AG08396 (cell line): ENCODE measurements at places on chromosomes 5 and 9.

DNA sequence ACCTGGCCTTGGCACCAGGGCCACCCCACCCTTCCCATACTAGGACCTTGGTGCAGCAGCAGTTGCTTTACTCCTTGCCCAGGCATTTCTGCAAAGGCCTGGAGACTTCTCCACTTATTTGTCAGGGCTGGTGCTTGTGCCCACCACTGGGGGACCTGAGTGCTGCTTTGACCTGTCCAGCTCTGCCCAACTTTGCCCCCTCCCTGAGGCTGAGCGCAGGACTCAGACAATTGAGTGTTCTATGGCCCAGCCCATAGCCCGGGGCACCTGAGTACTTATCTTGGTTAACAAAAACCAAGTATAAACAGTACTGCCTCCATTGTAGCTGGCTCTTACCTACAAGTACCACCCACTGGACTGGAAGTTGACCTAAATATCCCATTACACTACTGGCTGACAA lies 406.1 kb upstream of the CHD1 start:
- no peak for DNase-seq

- DNase-seq: no peak
These were observed 42.7 kb downstream of the ST8SIA4 start for GRCh38 chr5:100860407-100860806.

DNA sequence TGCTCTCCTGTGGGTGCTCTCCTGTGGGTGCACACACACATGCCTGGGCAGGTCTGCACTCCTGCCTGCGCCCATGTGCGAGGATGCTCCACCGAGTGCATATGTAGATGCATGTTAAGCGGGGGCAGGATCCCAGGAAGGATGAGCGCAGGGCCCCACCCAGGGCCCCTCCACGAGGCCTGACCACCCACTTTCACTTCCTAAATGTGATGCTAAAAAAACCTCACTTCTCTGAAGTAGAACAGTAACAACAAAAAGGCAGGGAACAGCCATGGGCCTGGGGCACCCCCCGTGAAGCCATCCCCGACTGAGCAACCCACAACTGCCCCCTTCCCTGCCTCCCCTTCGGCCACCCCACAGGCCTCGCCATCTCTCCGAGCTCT lies 48.2 kb upstream of the SARDH start:
- no peak for DNase-seq

- no peak for DNase-seq
These were observed 676.2 kb downstream of the MAT2B start for GRCh38 chr5:164181604-164182003.

- DNase-seq: no peak
These were observed 136.0 kb upstream of the OSMR start for GRCh38 chr5:38709678-38710306.

- peak; percentile 79 for DNase-seq
These were observed 177.0 kb downstream of the FGF18 start for GRCh38 chr5:171596391-171596878.

GRCh38 chr9:109440117-109440515 lies 58.0 kb downstream of the PTPN3 start:
- DNase-seq: no peak

GRCh38 chr5:4758550-4758949 lies 381.6 kb upstream of the ADAMTS16 start:
- DNase-seq: no peak

- no peak for DNase-seq
These were observed 35.1 kb downstream of the CTNNAL1 start for GRCh38 chr9:108978205-108978604.

GRCh38 chr5:138635265-138635664 lies 60.1 kb upstream of the HSPA9 start:
- no peak for DNase-seq

- DNase-seq: no peak
These were observed 13.1 kb upstream of the LHFPL2 start for GRCh38 chr5:78661691-78662090.

- DNase-seq: no peak
These were observed 68.1 kb downstream of the SPOCK1 start for GRCh38 chr5:137431051-137431450.

DNA sequence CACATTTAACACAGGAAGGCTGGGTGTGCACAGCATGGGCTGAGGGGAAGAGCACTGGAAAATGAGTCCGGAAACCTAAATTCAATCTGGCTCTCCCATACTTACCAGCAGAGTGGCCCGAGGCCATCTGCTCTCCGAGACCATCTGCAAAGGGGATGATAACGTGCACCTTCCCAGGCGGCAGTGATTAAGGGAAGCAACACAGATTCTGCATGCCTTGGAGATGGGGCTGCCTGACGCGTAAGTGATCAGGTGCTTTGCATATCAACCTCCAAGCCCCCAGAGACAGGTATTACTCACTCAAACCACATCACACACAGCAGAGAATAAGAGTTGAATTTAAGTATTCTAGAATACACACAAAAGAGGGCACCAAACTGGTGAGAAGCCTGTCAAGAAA lies 9.1 kb downstream of the EPB41L4B start:
- DNase-seq: no peak

GRCh38 chr9:14992081-14992480 lies 81.9 kb upstream of the FREM1 start:
- no peak for DNase-seq

DNA sequence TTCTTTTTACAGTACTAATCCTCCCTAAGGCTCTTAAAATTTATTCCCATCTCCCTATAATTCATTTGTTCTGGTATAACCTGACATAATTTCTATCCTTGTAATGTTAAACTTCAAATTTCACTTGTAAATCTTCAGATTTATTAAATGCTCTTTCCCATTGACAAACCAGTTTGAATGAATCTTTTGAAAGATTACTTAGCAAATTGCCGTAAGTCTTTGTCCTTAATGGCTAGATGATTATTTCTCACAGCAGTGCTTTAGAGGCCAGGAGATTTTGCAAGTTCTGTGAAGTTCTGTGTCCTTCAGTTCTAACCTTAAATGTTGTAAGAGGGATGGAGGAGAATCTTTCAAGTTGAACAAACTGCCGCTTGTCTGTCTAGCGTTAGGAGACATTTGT lies 4.2 kb downstream of the SLC44A1 start:
- DNase-seq: no peak

DNA sequence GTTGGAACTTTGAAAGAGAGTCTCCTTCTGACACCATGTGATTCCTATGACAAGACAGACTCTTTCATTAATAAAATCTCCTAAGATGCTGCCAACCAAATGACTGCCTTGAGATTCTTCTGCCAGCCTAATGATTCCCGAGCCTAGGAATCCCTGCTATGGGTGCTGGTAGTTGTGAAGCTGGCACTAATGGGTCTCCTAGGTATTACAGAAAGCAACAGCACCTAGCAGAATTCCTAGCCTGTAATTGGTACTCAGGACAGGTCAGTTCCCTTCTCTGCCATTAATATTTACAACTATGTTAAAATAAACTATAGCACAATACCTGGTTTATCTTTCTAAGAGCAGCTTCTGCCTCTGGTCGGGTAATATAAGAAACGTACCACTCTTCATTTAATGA lies 19.3 kb downstream of the C5orf58 start:
- DNase-seq: no peak

DNA sequence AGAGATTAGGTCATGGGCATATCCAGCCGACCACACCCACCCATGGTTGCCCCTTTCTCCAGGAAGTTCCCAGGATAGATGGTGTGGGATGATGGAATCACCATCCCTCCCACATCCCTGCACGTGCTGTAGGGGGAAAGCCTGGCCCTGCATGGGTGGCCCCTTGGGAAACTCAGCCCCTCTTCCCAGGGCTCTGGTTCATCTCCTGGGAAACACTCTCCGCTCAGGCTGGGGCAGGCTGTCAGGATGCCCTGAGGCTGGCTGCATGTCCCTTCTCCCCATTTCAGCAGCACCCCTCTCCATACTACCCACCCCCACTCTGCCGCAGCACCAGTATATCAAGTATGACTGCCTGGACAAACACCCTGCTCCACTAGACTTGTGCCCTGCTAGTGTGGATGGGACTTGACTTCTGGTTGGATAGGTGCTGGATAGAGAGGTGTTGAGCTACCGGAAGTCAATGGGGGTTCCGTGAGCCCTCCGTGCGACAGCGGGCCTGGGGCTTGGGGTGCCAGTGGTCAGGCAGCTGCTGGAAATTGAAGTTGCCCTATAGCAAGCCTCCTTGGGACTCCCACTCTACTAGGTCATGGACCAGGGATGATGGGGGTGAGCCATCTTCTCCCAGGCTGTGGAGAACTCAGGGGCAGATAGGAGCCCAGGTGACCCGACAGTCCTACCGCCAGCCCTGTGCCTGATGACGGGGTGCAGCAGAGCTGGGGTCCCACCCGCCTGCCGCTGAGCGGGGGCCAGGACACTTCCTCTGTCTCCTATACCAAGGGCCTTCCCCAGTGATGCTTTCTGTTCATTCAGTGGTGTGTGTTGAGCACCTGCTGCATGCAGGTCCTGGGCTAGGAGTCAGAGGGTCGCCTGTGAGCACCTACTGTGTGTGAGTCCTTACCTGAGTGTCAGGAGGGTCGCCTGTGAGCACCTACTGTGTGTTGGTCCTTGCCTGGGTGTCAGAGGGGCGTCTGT lies 69.4 kb upstream of the COL5A1 start:
- DNase-seq: no peak

DNA sequence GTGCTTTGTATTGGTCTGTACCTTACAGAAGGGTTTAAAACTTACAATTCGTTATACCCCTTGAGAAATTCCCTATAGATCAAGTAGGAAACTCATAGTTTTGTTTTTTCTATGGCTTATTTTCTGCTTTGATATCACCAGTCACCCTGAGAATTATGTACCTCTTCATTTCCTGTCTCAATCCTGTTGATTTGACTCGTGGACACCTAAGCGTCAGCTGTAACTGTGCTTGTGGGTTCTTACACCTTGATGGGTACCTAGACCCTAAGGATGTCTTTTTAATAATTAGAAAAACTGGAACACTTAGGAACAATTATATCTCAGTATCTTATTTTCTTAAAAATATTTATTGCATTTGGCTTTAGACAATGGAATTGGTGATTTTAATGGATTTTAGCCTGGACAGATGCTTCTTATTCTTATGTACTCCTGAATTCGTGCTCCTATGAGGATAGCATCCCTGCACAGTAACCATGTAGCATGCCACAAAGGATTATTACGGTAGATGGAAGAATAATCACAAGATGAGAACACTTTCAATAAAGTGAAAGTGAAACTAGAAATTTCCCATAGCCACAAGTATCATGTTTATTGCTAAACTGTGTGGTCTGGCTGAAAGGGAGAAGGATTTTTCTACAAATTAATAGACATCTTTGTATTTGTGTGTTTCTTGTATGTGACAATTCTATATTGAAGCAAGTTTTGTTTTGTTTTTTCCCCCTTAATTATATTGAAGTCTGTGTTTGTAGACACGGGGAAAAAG lies 1920.3 kb upstream of the WWC1 start:
- DNase-seq: no peak

GRCh38 chr5:71894091-71894490 lies 175.0 kb downstream of the CARTPT start:
- no peak for DNase-seq

DNA sequence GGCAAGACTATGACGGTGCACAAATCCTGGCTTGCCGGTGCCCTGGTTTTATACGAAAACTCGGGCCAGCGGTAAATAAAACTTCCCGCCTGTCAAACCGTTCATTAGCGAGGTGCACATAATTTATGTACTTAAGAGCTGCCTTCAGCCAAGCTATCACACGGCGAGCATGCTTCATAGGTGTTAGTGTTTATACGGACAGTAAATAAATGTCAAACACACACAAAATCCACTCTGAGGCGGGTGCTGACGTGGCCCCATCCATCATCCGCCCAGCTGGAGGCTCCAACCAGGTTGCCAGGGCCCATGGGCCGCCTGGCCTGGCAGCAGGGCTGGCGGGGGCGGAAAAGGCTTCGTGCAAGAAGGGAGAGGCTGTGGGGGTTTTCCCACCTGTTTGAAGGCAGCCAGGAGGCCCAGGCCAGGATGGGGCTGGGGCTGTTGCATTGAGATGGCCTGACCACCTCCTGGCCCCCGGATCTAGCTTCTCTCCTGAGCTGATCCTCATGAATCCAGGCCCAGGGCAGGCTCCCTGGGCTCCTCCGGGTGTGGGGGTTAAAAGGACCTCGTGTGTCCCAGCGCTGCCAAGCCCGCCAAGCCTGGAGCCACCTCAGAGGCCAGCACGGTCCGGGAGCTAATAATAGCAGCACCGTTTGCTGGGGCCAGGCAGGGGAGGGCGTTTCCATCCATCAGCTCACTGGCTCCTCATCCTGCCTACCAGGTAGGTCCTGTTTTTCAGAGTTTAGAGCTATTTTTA lies 43.2 kb downstream of the BARX1 start:
- no peak for DNase-seq

DNA sequence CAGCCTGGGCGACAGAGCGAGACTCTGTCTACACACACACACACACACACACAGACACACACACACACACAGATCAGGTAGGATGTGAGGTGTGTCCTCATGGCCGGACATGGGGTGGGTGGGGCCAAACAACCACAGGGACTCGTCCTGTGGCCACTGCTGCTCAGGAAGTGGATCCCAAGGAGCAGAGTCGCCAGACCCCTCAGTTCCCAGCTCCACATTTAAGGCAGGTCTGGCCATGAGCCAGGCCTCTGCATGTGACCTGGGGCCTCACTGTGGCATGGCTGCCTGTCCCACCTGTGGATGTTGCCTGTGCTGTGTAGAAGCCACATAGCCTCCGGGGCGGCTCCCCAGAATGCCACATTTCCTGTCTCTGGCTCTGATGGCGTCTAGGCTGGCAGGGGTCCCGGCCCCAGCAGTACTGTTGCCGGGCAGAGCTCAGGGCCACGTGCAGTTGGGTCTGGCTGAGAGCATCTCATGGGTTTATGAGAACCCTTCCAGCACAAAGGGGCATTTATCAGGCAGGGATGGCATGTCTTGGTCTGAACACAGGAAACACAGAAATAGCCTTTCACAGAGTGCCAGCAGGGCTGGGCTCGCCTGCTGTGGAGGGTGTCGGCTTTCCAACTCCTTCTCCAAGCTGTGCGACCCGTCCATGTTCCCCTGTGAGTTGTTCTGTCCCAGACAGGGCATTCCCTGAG lies 9.9 kb upstream of the NINJ1 start:
- no peak for DNase-seq

GRCh38 chr9:27337833-27338526 lies 41.0 kb upstream of the EQTN start:
- DNase-seq: no peak

GRCh38 chr9:19137282-19137681 lies 10.0 kb upstream of the PLIN2 start:
- peak; percentile 63 for DNase-seq

DNA sequence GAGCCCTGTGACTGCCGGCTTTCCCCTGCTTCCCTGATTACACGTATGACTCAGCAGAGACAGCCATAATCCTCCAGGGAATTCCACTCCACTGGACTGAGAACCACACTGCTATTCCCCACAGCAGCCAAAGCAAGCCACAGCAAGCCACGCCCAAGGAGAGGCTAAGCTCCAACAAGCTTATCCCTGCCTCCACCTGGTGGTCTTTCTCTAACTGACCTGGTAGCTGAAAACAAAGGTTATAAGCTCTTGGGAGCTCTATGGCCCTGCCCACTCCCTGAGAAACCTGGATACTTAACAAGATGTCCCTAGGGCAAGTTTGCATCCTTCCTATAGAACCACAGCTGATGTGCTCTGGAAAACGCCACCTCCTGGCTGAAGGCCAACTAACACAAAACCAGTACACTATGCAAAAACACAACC lies 613.7 kb upstream of the CDH18 start:
- DNase-seq: no peak
